HT-29 (cell line): ENCODE measurements at places on chromosomes 11 and 22.

GRCh38 chr11:77047007-77047927 is 13.1 kb downstream of the B3GNT6 start:
- DNase-seq: peak; percentile 99

DNA sequence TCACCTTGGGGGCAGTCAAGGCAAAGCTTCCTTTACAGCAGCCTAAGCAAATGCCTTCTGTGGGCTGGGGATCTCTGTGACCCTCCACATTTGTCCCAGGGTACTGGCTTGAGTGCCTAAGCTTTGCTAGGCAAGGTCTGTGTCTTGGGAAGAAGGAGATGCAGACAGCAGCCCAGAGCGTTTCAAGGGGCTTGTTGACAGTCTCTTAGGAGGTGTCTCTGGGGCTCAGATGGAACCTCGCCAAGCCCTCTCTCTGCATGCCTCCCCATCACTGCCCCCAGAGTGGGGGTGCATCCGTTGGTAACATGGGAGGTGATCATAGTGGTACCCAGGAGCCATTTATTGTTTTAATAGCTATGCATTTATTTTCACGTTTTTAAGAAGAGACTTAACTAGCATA is 29.1 kb upstream of the TMPRSS4 start:
- DNase-seq: no peak

DNA sequence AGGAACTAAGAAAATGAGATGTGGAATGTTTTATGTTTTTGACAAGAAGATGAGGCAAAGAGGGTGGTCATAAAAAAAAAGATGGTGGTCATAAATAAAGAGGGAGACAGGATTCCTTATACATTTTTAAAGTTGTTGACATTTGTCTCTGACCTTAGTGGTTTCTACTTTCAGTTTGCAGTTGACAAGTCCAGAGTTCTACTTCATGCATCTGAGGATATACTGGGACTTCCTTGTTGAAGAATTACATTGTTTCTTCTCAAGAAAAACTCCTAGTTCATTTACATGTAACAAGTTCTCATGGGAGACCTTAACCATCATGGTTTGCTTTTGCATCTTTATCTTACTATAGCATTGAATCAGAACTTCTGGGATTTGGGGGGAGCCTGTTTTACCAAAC is 1.2 kb downstream of the OR6X1 start:
- DNase-seq: no peak

GRCh38 chr22:46453006-46453828 is 84.2 kb downstream of the CELSR1 start:
- DNase-seq: no peak

DNA sequence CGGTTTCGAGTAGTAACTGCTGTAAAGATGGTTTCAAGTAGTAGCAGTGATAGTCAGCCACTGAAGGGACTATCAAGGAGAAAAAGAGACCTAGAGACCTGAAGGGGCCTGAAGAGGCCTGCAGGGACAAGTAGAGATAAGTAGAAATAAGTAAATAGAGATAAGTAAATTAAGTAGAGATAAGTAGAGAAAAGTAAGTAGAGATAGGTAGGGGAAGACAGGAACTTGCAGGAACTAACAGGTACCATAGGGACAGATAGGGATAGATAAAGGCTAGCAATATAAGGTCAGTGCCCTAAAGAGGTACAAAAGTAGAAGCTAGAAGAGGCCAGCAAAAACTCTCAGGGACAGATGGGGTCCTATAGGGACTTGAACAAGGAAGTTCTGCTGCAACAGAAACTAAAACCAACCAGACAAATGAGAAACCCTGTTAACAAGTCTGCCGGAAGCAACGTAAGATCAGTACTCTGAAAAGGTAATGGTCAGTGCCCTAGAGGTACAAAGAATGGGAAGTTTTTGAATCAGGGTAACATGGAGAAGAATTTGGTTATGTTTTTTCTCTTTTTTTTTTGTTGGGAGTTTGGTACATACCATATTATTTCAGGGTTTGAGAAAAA is 9.6 kb upstream of the SC5D start:
- no peak for DNase-seq

DNA sequence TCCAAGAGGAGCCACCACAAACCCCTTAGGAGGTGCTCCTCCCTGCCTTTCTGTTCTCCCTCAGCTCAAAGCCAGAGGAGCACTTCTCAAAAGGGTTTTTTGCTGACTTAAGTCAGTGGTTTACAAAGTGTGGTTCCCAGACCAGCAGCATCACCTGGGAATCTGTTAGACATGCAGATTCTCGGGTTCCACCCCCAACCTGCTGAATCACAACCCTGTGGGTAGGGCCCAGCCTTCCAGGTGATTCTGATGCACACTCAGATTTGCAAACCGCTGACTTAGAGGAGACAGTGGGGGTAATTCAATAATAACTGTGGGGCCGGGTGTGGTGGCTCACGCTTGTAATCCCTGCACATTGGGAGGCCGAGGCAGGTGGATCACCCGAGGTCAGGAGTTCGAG is 22.8 kb downstream of the CREB3L1 start:
- DNase-seq: no peak

DNA sequence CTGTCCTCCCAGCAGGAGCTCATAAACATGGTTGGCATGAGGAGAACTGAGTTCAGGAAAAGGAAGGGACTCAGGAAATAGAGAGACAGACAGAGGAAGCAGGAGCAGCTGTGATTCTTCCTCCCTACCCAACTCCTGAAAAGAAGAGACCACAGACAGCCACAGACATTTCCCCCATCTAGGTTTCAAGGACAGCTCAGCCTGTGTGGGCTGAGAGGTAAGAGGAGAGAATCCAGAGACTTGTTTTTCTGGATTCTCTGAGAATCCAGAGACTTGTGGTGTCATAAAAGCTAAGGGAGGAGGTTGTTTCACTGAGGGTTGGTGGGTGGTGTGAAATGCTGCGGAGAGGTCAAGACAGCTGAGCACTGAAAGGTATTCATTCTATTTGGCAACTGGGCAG is 19.0 kb upstream of the STK33 start:
- no peak for DNase-seq

DNA sequence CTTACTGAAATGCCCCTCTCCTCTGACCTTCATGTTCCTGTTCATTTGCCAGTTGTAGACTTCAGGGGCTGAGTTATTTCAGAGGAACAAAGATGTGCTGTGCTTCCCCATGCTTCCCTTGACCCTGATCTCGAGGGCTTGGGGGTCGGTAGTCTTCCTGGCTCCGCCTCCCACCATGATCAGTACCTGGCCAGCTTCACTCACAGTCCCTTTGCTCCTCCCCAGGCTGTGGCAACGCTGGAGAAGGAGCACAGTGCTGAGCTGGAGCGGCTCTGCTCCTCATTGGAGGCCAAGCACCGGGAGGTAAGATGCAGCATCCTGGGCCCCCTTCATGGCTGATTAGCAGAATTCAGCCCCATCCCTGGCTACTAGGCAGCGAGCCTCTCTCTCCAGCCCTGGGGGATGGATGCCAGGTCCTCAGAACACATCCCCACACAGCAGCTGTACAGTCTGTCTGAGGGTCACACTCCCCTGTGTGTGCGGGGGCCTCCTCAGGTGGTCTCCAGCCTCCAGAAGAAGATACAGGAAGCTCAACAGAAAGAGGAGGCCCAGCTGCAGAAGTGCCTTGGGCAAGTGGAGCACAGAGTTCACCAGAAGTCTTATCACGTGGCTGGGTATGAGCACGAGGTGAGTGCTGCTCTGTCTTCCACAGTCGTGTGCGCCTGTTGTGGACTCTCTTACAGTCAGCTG is 64.5 kb downstream of the CEP164 start:
- no peak for DNase-seq

GRCh38 chr11:2194877-2195755 is 23.5 kb upstream of the TH start:
- DNase-seq: peak; percentile 54

DNA sequence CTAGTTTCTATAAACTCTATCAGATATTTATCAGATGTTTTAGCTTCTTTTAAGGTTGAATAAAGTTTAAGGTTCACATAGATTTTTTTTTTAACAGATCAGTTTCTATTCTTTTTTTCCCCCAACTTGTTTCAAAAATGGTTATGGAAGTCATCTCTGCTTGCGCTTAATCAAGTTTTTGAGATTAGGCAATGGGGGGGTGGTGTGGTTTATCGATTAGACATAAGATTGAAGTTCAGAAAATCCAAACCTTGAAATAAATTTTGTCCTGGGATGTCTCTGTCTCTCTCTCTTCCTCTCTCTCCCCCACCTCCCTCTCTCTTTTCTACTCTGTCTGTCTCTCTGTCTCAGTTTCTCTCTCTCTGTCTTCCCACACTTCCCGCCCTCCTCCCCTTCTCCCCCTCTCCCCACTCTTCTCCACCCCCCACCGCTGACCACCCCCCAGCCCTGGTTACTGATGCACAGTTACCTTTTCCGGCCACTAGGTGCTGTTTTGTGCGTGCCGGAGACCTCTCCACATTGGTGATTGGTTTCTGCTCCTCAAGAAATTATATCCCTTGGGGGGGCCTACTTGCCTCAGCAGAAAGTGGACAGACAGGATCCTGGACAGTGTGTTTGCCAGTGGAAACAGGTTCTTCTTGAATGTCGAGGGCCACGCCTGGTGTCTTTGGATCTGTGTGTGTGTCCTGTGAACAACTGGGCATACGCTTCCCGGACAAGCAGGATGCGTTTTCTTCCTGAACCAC is 29.7 kb upstream of the ANO1 start:
- DNase-seq: peak; percentile 93

- no peak for DNase-seq
These were observed 107.8 kb downstream of the GGTLC2 start for GRCh38 chr22:22752199-22752555.

- DNase-seq: no peak
These were observed 707.9 kb upstream of the ANO5 start for GRCh38 chr11:21485006-21485405.

- DNase-seq: no peak
These were observed 15.2 kb downstream of the KDM4D start for GRCh38 chr11:94988748-94989147.

- DNase-seq: no peak
These were observed 13.4 kb downstream of the CKAP5 start for GRCh38 chr11:46832511-46833214.

GRCh38 chr22:37925330-37925729 is 19.2 kb downstream of the MICALL1 start:
- DNase-seq: no peak

DNA sequence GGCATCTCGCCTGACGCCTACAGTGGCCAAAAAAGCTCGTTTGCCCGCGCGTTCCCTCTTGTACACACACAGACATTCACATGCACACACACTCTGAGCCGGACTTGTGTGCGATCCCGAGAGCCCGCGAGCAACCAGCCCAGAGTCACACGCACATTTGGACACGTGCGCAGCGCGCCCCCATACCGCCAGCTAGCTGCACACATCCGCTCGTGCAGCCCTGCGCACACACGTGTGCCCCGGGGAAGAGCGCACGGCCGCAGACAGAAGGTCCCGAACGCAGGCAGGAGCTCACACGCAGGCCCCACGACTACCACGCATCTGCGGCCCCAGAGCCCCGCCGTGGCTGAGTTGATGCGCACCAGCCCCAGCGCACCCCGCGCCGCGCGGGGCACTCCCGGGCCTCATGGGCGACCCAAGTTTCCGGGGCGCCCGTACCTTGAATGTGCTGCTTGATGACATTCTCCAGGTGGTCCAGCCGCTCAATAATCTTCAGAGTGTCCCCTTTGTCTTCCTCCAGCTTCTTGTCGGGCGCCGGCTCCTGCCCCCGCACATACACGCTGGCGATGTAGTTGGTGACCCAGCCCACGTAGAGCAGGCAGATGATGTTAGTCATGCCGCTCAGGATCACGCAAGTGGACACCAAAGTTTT is 758 bp downstream of the GALNT18 start:
- DNase-seq: no peak

DNA sequence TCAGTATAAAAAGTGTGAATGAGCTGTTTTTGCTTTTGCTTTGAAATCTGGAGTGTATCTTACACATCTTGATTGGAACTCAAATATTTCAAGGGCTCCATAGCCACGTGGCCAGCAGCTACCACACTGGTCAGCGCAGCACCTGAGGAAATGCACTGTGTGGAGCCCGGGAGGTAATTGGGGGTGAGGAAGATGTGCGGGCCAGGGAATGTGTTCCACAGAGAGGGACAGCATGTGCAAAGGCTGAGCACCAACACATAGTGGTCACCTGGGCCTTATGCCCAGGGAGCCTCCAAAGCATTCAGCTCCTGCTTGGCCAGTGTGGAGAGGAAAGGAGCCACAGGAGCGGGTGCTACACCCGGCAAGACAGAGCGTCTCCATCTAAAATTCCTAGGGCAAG is 20.8 kb downstream of the RELT start:
- no peak for DNase-seq

GRCh38 chr11:84541731-84542340 is 1085.3 kb downstream of the DLG2 start:
- DNase-seq: no peak

GRCh38 chr11:8917157-8917825 is 6.3 kb downstream of the AKIP1 start:
- no peak for DNase-seq
